Suprapubic skin (tissue), 4 donors: ENCODE measurements at places on chromosomes 12 and 14. TPM values are rescaled to one million over a fixed set of nuclear protein-coding genes. Genes with fewer than 3 reads are reported as not detected.

GRCh38 chr12:108594-108993 is 42.0 kb downstream of the IQSEC3 start:
- no peaks in the 10 kb centered on the region for H3K36me3 ChIP-seq
- H3K4me3 ChIP-seq = no peak overlapping the region
- no peak overlapping the region for H3K27ac ChIP-seq
- peaks cover 12% of the 10 kb centered on the region for H3K4me1 ChIP-seq

DNA sequence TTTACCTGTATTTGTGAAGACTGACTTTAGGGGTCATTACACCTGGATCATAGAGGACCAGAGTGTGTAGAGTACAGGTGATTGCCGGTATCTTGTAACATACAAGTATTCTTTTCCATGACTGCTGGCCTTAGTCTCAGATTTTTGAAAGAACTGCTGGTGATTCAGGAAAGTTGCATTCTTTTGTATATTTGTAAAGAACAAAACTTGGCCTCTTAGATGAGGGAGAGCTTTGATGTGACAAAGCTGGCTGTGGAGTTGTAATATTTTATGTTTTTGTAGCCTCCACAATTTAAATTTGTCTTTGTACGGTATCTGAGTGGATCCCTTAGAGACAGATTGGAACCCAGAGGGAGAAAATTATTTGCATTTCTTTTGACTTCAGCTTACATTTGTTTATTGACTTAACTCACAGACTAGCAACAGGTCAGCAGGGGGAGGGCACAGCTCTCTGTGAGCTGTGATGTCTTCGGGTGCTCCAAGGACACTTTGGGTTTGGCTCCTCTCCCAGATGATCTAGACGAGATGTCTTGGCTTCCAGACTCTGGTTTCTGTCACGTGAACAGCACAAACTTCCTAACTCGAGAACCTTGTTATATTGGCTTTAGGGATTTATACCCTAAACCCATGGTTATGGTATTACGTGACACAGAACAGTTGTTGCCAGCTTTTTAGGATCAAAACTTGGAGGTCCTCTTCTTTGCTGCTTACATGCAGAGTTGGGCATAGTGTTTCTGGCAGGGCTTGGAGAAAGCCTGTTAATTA is 65.9 kb downstream of the DAAM1 start:
- H3K4me3 ChIP-seq = no peak overlapping the region
- H3K27ac ChIP-seq = peak overlapping the region; percentile 84
- peaks cover 48% of the 10 kb centered on the region for H3K4me1 ChIP-seq
- no peak for DNase-seq

GRCh38 chr14:56144176-56144575 is 26.0 kb downstream of the PELI2 start:
- no peaks in the 10 kb centered on the region for H3K36me3 ChIP-seq
- H3K27ac ChIP-seq = no peak overlapping the region
- DNase-seq = no peak
- no peak overlapping the region for H3K4me3 ChIP-seq

DNA sequence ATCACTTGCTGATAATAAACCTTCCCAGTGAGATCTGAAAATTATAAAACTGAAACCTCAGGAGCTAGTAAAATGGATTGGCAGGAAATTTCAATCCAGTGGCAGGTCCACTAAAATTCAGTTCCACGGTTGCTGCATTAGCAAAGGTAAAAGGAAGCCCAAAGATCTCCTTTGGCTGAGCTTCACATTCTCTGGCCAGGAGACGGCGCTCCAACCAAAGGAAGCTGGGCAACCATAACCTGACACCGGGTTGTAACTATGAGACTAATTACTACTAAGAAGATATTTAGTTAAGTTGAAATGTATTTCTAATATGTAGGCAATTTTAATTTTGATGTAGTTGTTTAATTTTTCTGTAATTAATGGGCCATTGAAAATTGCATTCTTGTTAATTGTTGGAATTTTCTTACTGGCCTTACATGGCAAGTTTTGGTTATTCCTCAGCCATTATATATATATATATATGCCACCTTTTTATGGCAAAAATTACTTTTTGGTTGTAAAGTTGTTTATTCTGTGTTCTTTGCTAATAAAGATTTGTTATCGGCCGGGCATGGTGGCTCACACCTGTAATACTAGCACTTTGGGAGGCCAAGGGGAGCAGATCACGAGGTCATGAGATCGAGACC is 17.0 kb downstream of the OR8S1 start:
- no peak overlapping the region for H3K27ac ChIP-seq
- no peak for DNase-seq
- H3K4me3 ChIP-seq = no peak overlapping the region
- no peaks in the 10 kb centered on the region for H3K4me1 ChIP-seq
- no peaks in the 10 kb centered on the region for H3K27me3 ChIP-seq

DNA sequence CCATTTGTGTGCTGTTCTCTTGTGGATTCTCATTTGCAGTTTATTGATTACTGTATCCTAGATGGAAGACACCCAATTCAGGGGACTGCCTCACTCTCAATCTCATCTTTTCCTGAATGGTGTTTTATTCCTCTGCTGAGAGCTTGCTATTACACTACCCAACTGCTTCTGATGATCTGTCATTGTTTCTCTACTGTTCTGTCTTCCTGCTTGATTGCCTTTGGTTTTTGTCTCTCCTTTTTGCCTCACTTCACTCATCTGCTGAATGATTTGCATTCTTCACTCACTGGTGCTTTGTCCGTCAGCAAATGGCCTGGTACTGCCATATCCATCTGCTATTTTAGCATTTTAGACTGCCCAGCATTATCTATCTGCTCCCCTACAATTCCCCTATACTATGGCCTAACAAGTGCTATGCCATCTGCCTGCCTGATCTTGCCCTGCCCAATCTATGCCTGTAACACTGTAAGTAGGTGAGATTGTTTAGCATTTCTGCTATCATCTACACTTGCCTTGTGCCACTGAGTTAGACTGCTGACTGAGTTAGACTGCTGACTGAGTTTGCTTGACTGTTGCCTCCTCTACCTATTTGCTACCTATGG is 335.1 kb downstream of the GPHN start:
- no peaks in the 10 kb centered on the region for H3K4me1 ChIP-seq
- H3K27ac ChIP-seq = no peak overlapping the region
- H3K27me3 ChIP-seq = no peaks in the 10 kb centered on the region
- H3K4me3 ChIP-seq = no peak overlapping the region
- no peaks in the 10 kb centered on the region for H3K36me3 ChIP-seq

The P2RX2 gene
- total RNA-seq = not detected

The RD3L gene
- total RNA-seq = not detected

The CMA1 gene
- not detected for total RNA-seq

DNA sequence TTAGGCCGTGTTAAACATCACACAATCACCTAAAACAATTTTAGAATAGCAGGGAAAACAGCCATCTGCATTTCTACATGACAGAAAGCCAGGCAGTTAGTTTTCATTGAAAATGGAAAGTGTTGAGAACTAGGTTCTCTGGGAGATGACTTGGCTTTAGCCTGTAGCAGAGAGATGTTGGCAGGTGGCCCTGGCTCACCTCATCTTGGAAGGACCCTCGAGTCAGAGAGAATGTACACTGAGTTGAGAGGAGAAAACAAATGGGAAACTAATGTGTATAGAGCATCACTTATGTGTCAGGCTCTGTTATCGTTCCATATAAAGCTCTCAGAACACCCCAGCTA is 51.9 kb downstream of the SUSD6 start:
- peak overlapping the region; percentile 68 for H3K27ac ChIP-seq
- H3K4me1 ChIP-seq = peaks cover 89% of the 10 kb centered on the region
- H3K4me3 ChIP-seq = no peak overlapping the region
- no peaks in the 10 kb centered on the region for H3K27me3 ChIP-seq
- H3K36me3 ChIP-seq = no peaks in the 10 kb centered on the region

The LRRC10 gene
- total RNA-seq = not detected

The CD163 gene
- total RNA-seq = 22.0 TPM

DNA sequence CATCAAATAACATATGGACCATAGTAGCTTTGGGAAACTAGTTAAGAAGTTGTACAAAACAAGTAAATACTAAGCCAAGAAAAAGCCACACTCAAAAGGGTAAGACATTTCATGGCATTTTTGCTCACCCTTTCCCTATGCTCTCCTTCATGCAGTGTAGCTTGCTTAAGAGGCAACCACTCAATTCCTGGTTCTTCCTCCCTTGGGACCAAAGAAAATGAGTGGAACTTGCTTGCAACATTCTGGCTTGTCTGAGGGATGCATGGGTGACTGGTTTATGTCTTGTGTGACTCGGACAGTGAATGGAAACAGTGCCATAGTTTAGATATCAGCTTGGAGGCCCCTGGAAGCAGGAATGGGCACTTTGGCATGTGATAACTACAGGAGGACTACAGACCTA is 252.0 kb upstream of the ARID2 start:
- no peaks in the 10 kb centered on the region for H3K27me3 ChIP-seq
- no peak overlapping the region for H3K4me3 ChIP-seq
- no peak overlapping the region for H3K27ac ChIP-seq
- no peak for DNase-seq
- no peaks in the 10 kb centered on the region for H3K4me1 ChIP-seq
- no peaks in the 10 kb centered on the region for H3K36me3 ChIP-seq

GRCh38 chr12:49980501-49981349 is 8.0 kb downstream of the AQP6 start:
- H3K27ac ChIP-seq = no peak overlapping the region
- no peak for DNase-seq
- no peaks in the 10 kb centered on the region for H3K36me3 ChIP-seq
- peaks cover 11% of the 10 kb centered on the region for H3K4me1 ChIP-seq
- H3K27me3 ChIP-seq = no peaks in the 10 kb centered on the region
- no peak overlapping the region for H3K4me3 ChIP-seq

GRCh38 chr14:25953532-25954139 is 644.2 kb downstream of the NOVA1 start:
- H3K4me1 ChIP-seq = no peaks in the 10 kb centered on the region
- H3K4me3 ChIP-seq = no peak overlapping the region
- no peak for DNase-seq
- H3K27ac ChIP-seq = no peak overlapping the region

The SH2B3 gene
- 7.1 TPM for total RNA-seq

DNA sequence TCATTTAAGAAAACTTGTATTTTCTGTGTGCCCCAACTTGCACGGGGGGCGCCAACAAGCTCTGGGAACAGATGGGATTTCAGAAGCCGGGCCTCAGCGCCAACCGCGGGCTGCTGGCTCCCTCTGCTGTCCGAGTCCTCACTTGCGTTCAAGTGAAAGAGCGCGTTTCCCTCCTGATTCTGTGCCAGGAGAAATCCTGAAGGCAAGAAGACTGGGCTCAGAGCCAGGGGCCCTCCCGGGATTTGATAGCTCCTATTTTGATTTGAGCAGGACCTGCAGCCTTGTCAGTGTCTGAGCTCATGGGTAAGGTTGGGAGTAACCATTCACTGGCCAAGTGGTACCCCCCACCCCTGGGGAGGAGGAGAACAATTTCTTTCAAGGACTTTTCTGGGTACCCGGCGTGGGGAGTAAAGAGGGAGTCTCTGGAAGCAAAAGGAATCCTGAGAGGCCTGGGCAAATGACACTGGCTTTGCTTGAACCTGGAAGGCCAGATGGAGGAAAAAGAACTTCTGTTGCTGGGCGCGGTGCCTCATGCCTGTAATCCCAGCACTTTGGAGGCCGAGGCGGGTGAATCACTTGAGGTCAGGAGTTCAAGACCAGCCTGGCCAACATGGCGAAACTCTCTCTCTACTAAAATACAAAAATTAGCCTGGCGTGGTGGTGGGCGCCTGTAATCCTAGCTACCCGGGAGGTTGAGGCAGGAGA is 179.0 kb upstream of the RGS6 start:
- no peak overlapping the region for H3K4me3 ChIP-seq
- DNase-seq = peak; percentile 90
- no peaks in the 10 kb centered on the region for H3K36me3 ChIP-seq
- peaks cover 9% of the 10 kb centered on the region for H3K4me1 ChIP-seq
- H3K27me3 ChIP-seq = no peaks in the 10 kb centered on the region

The GNB3 gene
- 1.5 TPM for total RNA-seq

DNA sequence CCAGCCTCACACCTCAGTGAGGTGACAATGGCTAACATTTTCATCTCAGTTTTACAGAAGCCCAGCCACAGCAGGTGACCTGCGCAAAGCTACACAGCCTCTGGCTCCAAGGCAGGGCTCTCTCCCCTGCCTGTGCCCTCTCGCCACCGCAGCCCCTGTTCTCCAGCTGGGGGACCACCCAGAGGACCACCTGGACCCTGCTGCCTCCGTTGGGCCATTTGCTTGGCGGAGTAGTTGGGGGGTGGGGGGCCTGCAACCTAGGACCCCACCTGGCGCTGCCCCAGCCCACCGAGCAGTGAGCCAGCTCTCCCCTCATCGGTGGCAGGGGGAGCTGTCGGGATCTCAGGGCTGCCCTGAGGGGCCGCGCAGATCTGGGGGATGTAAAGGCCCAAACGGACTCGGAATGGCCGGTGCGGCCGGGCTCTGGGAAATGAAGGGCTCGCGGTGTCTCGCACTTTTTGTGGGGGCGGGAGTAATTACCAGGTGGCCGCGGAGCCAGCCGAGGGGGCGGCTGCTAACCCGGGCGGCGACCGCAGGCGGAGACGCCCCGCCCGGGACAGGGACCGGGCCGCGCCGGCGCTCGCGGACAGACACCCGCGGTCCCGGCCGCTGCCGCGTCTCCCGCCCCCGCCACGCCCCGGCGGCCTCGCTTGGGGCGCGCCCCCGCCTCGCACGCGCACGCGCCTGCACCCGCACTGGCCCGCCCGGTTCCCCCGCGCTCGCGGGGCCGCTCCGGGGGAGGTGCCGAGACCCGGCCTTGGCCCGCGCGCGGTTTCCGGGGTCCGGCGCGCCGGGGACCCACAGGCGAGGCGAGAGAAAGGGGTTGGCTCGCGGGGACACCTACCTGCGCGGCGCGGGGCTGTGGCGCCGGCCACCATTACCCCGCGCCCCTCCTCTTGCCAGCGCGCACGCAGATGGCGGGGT is 8.6 kb upstream of the GPR68 start:
- no peak for DNase-seq
- H3K27ac ChIP-seq = peak overlapping the region; percentile 10
- H3K36me3 ChIP-seq = no peaks in the 10 kb centered on the region
- H3K4me3 ChIP-seq = peak overlapping the region; percentile 70
- H3K27me3 ChIP-seq = no peaks in the 10 kb centered on the region
- peaks cover 38% of the 10 kb centered on the region for H3K4me1 ChIP-seq

- peaks cover 37% of the 10 kb centered on the region for H3K36me3 ChIP-seq
- no peak overlapping the region for H3K27ac ChIP-seq
- H3K27me3 ChIP-seq = no peaks in the 10 kb centered on the region
- no peaks in the 10 kb centered on the region for H3K4me1 ChIP-seq
Observed at GRCh38 chr14:44935155-44935554, 26.6 kb downstream of the KLHL28 start.

The RASSF3 gene
- total RNA-seq = 16.1 TPM

- no peaks in the 10 kb centered on the region for H3K27me3 ChIP-seq
- H3K4me1 ChIP-seq = peaks cover 15% of the 10 kb centered on the region
- H3K36me3 ChIP-seq = no peaks in the 10 kb centered on the region
Observed at GRCh38 chr12:3294481-3294911, 196.5 kb upstream of the PRMT8 start.

- no peaks in the 10 kb centered on the region for H3K36me3 ChIP-seq
- H3K4me1 ChIP-seq = no peaks in the 10 kb centered on the region
- no peak overlapping the region for H3K27ac ChIP-seq
- peaks cover 46% of the 10 kb centered on the region for H3K27me3 ChIP-seq
Observed at GRCh38 chr12:3538466-3539030, 47.5 kb downstream of the PRMT8 start.
